ENCODE measurements at places on chromosomes 13 and 19.

DNA sequence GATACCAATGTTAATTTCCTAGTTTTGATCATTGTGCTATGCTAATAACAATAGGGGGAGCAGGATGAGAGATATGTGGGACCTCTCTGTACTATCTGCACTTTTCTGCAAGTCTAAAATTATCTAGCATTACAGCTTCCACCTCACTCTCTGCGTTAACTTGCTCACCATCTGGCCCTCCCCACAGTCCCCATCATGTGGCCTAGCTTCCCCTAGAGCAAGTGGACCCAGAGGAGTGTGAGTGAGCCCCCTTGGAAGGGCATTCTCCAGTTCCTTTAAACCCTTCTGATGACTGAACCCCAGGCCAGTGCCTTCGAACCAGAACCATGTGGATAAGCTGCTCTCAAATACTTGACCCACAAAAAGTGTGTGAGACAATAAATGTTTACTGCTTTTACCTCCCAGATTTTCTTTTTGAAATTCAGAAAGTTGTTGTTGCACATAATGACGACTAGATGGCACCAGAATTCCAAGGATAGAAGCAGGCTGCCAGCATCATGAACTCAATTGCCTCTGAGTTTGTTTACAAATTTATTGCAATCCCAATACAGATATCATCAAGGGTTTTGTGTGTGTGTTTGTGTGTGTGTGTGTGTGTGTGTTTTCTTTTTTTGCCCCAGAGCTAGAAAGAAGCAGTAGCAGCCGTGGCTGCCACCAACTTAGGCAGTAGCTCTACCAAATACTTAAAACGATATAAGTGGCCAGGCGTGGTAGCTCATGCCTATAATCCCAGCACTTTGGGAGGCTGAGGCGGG lies 49.0 kb upstream of the ZNF780A start:
- no peak for DNase-seq

DNA sequence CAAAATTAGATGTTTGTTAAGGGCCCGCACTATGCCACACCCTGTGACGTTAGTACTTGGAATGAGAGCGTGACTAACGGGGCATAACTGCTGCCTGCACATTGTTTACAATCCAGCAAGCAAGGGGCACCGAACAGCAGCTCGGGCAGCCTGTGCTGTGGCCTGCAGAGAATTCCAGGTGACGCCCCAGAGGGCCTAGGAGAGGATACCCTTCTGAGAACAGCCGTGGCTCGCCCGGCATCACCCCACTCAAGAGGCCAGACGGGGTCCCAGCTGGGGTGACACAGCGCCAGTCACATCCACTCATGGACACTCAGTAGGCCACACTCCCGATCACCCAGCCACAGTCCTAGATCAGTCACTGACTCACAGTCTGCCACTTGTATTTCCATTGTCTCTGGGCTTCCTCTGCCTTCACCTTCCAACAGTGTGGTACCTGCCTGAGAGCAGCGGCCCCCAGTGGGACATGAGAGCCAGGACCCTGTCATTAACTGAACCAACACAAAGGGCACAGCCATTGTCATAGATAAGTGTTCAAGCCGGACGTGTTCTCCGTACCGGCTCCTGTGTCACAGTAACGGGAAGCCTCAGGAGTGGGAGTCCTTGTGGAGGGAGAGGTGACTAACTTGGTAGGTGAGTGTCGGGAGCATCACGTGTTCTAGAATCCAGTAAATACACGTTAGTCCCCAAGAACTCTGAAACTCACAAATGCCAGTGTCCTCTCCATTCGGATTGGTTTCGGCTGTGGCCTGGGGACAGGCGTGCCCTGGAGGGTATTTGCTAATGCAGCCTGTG lies 7.5 kb downstream of the ZNF331 start:
- DNase-seq: no peak

DNA sequence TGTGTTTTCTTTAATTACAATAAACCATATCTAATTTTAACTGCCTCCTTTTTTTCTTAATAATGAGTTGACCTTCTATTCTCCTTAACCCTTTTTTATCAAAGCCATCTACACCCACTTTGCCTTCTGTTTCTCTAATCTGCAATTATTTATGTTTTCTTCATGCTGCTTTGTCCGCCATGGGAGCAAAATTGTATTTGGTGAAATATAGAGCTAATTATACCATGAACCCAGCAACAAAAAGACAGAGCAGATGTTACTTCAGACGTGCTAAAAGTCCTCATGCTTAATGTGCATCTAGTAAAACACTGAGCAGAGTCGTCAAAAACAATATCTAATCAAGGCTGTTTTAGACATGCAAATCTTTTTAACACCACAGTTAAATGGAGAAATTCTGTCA lies 264.7 kb downstream of the DACH1 start:
- DNase-seq: no peak

GRCh38 chr13:112725346-112726015 lies 35.6 kb downstream of the ATP11A start:
- no peak for DNase-seq

GRCh38 chr13:76314495-76314894 lies 571.7 kb downstream of the KCTD12 start:
- DNase-seq: no peak

DNA sequence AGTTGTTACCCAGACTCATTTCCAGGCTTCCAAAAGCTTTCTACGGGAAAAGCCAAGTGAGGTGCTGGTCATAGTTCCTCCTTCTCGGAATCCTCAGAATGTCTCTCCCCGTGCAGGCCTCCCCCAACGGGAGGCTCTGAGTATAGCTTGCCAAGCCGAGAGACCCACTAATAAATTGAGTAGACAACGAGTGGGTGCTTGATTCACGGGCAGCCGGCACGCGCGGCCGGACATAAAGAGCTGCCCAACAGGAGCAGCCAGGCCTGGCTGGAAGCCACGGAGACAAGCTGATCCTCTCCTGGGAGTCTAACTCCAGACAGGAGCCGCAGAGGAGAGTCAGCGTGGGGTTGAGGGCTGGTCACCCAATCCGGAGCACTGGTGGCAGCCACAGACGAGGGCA lies 43.4 kb upstream of the MEDAG start:
- DNase-seq: no peak

DNA sequence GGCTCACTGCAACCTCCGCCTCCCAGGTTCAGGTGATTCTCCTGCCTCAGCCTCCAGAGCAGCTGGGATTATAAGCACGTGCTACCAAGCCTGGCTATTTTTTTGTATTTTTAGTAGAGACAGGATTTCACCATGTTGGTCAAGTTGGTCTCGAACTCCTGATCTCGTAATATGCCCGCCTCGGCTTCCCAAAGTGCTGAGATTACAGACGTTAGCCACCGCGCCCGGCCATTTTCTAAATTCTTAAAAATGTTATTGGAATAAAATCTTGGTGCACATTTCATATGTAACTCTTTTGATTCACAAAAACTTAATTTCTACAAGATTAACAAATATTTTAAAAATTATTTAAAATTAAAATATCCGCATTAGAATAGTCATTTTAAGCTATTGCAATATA lies 1480.3 kb upstream of the SPRY2 start:
- no peak for DNase-seq

- DNase-seq: no peak
Observed at GRCh38 chr19:55491546-55492360, 3.5 kb downstream of the SSC5D start.
